ENCODE measurements at places on chromosomes 12 and 14.

DNA sequence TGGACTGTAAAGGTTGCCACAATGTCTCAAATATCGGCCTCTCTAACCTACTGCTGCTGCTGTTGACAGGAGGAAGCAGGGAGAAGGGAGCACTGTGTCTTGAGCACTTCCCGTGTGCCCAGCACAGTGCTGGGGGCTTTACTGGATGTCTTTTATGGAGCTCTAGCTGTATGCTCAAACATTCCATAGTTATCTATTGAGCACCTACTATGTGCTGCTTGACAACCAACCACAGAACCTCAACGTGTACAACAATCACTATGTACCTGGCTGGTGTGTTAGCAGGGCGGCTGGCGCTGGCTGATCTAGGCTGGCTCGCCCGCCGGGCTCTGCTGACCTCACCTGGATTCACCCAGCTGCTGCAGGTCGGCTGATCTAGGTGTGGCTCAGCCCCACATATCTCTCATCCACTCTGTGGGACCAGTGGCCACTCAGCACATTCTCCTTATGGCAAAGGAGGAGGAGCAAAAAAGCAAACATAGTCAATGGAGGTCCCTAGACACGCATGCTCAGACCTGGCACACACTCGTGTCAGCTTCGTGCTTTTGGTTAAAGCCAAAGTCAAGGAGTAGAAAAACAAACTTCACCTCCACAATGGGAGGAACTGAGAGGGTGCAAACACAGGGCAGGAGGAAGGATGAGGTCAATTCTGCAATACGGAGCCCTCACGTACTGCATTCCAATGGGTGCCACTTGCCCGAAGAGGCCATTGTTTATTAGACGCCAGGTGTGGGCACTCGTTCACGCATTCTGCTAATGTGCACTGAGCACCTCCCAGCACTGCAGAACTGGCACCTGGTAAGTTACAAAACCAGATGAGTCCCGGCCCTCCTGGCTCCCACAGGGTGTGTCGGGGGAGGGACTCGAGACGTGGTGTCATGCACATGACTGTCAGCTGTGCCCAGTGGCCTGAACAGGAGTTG, 147.2 kb downstream of the SCARB1 start:
- no peak for DNase-seq

DNA sequence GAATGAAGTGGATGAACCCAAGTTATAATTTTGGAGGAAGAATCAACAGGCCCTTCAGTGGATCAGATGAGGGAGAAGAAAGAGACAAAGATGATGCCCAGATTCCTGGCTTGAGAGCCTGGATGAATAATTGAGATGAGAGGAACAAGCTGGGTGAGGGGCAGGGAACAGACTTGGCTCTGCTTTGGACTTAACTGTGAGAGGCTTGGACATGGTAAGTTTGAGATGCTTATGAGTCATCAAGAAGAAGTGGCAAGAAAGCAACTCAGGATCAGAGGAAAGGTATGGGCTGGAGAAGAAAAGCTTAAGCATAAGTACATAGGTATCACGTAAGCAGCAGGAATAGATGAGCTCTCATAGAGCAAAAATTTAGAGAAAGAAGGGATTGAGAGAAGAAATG, 55.3 kb downstream of the FIGNL2 start:
- DNase-seq, result no peak

DNA sequence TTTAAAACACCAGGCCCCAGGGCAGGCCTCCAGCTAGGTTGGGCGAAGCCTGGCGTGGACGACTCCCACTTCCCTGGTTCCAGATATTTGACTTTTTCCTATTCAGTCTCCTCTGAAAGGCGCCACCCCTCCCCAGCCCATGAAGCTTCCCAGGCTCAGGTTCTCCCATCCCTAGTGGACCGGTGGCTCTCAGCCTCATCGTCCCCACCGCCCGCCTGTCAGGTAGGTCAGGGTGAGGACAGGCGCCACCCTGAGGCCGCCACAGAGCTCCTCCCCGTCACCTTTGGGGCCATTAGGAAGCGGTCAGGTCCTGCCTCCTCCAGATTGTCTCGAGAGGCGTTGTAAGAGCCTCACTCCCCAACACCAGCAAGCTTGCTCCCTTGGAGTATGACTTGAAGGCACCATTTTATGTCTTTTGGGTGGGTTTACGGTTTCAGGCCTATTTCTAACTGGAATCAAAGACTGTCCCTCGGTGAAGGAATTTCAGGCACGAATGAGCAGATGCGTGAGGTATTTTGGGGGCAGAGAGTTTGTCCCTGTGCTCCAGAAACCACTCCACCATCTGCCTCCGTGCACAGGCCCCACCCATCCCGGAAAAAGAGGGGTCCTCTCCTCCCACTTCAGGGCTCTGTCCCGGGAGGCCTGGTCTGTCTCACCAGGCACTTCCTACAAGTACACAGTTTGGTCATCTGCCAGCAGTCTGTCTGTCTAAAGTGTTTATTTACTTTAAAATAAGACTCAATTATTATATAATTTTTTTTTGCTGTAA, 55.6 kb downstream of the TSPAN9 start:
- DNase-seq, result no peak

DNA sequence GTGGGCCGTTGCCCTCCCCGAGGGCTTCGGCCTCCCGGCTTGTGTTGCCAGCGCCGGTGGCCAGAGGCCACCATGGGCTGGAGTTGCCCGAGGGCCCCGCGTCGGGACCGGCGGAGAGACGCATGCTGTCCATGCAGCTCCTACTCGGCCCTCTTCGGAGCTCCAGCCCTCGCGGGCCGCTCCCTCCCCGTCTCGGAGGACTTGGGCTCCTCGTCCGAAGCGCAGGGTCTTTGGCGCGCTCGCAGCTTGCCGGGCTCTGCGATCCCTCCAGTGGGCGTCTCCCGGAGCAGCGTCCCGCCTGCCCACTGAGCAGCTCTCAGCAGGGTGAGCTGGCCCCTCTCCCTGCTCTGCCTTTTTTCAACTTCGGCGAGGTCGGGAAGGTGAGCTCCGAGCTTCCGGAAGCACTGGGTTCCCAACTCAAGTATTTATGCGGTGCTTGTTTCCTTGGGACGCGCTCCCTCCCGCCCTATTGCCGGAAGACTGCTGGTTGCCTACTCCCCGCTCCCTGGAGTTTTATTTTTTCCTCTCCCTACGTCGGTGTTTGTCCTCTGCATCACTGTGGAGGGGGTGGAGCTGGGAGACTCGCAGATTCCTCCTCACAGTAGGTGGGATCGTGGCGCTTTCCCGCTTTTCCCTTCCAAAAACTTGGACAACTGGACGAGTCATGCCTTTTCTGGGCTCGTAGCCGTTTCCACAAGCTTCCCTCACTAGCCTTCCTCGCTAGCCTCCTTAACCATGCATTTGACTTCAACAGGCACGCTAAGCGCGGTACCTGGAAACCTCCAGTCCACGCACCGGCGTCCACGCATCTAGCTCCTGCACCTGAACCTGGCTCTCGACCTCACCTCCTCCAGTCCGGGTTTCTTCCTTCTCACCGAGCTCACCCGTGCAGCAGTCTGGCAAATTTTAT, at the start of gene AVPR1A:
Gene AVPR1A (minus strand): TSS at position 489 of the 910 bp plus-strand sequence. CDS start 365 bp downstream, at position 124.
- no peak for DNase-seq

DNA sequence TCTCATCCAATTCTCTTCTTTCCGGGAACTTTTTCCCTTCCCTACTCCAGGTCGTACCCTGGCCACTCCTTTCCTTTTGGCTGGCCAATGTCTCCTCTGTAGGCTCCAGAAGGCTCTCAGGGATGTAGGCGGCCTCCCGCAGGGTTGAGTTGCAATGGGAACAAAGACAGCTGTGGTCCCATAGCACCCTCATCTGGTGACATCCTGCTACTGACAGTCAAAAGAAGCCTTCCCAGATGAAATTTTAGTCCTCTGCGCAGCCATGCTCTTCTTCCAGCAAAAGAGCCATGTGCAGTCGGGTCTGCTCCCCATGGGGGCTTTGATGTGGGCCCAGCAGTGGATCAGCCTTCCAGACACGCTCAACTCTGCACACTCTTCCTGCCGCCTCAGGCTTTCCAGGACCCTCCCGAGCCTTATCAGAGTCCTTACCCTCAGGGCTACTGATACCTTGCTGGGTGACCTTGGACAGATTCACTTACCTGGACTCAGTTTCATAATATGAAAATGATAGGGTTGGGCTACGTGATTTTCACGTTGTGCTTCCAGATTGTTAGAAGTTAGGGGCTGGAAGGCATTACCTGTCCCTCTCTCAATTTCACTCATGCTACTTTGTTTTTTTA, 5.5 kb upstream of the CELA1 start:
- peak; percentile 26 for DNase-seq

- no peak for DNase-seq
Observed at GRCh38 chr14:24381363-24382063, 13.5 kb downstream of the NFATC4 start.

Data from effector CD4-positive, alpha-beta T cell (primary cell).